Activated naive CD8-positive, alpha-beta T cell treated with anti-CD3 and anti-CD28 coated beads, Interleukin-2, amount 50 U/mL, for 16 hours (primary cell): ENCODE measurements at places on chromosomes 11 and 22.

DNA sequence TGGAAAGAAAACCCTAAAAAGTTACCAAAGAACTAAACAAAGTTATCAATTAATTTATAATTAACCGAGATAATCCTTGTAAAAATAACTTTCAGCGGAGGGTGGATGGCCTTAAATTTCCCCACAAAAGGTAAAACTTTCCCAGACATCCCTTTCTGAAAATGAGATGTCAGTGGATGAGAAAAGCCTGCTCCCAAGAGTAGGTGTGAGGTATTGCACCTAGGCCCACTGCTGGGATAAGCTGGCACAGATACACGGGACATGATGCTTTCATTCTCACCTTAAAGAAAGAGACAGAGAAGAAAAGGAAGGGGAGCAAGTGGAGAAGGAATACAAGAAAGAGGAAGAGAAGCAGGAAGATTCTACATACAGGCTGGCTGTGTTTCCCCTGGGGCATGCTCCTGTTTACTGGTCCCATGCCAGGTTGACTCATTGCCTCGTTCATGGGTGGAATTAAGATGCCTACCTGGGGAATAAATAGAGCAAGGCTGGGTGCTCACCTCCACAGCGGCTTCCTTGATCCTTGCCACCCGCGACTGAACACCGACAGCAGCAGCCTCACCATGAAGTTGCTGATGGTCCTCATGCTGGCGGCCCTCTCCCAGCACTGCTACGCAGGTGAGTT is at the start of gene SCGB2A2:
Gene SCGB2A2, plus strand, starts transcription at position 505 of the 625 bp plus-strand sequence. Its CDS starts 59 bp downstream, at position 564.
- DNase-seq: no peak

GRCh38 chr11:70521475-70522308 is 123.4 kb downstream of the CTTN start:
- no peak for DNase-seq

DNA sequence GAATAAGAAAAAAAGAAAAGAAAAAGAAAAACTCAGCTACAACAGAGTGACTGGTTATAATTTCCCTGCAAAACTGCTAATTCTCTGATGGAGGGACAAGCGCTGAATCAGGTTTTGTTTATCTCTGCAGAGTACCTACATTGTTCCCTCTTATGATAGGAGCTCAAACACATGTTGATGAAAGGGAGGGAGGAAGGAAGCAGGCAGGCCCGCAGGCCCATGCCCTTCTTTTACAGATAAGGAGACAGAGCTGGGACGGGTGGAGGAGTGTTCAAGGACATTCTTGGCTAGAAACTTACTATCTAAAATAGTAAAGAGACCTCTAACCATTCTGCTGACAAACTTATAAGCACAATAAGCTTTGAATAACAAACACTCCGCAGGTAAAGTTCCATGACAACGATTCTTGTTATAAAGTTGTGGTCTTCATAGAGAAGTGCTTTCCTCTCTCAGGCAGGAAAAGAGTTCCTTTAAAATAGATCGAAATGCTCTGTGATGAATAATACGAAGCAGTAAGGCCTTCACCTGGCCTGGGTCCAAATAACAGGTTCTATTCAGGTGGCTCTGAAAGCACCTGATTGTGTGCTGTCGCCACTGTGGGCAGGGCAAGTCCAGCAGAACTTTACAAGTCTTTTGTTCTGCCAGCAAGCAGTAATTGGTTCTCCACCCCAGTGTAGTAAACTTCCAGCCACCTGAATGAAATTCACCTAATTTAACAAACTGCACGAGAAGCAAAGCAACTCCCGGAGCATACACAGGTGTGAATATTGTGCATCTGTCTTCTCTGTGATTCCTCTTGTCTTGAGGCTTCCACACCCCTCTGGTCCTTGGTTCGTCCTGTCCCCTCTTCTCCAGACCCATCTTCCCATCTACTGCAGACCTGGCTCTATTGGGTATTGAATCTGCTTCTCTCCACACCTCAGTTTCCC is 15.3 kb upstream of the MICAL2 start:
- DNase-seq: no peak

DNA sequence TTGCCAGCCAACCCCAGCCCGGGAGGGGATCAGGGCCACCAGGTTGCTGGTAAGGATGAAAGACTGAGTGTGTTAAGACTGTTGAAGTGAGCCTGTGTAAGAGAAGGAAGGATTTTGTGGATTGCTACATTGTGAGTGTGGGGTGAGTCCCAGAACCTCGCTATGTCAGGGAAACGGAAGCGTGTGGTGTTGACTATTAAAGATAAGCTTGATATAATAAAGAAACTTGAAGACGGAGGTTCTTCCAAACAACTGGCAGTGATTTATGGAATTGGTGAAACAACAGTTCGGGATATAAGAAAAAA is 627 bp downstream of the JRKL start:
- DNase-seq: no peak

GRCh38 chr22:24996420-24996952 is 44.0 kb downstream of the KIAA1671 start:
- DNase-seq: no peak

- DNase-seq: no peak
These were observed 270.5 kb upstream of the CHORDC1 start for GRCh38 chr11:90493379-90493778.

DNA sequence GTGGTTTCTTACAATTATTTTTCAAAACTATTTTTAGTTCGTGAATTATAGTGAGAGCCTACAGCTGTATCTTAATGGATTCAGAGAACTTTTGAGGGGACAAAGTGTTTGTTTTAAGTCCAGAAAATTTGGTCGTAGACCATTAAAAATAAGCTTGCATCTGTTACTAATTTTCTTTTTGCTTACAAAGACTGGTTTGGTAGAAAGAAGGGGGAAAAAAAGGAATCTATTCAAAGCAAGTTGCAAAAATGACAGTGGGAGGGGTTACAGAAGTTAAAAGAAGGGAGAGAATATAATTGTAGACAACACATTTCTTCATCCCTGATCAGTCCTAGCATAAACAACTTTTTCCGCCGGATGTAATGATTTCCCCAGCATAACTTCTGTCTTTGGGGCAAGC is 72.1 kb downstream of the AMOTL1 start:
- DNase-seq: no peak

DNA sequence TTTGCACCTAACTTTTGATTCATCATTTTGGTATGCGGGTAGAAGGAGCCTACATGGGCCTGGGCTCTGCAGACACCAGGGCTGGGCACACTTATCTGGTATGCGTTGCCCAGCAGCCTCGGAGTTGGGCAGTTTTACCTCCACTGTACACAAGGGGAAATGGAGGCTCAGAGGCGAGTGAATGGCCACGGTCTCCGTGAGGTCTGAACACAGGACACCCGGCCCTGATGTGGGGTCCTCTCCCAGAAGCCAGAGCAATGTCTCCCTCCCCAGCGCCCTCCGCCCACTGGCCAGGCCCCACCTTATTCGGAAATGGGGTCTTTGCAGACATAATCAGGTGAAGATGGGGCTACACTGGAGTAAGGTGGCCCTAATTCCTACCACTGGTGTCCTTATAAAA is 43.7 kb downstream of the OSBPL5 start:
- no peak for DNase-seq

GRCh38 chr11:95058621-95059020 is 8.1 kb upstream of the SRSF8 start:
- DNase-seq: no peak

GRCh38 chr22:40335358-40335757 is 10.9 kb upstream of the ADSL start:
- no peak for DNase-seq

GRCh38 chr11:44997566-44997965 is 46.9 kb upstream of the TP53I11 start:
- no peak for DNase-seq

GRCh38 chr11:76288166-76288980 is 82.1 kb upstream of the WNT11 start:
- peak; percentile 4 for DNase-seq

GRCh38 chr11:44529895-44530412 is 35.5 kb upstream of the CD82 start:
- DNase-seq: no peak

- DNase-seq: no peak
These were observed 77.6 kb upstream of the RTL6 start for GRCh38 chr22:44575381-44576268.

GRCh38 chr11:8477680-8478079 is 116.3 kb downstream of the STK33 start:
- no peak for DNase-seq

- DNase-seq: no peak
These were observed 10.5 kb downstream of the COA4 start for GRCh38 chr11:73866095-73866579.

- no peak for DNase-seq
These were observed 363.0 kb downstream of the CTTN start for GRCh38 chr11:70761094-70761907.

DNA sequence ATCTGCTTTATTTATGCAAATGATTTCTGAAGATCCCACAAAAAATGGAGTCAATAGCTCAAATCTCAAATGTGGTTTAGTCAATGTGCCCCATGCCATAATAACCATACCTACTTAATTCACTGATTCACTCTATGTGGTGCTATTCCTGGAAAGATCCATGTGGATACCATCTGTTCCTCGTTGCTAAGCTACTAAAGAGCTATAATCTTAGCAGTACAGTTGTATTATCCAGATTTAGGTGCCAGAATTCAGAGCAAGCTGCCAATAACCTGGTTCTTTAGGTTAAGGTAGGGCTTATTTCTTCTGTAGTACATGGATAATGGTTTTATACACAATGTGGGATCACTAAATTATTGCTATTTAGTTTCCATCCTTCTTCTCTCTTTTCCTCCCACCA is 974.7 kb upstream of the CCDC90B start:
- DNase-seq: no peak

GRCh38 chr11:130829920-130830511 is 86.3 kb downstream of the SNX19 start:
- DNase-seq: no peak

DNA sequence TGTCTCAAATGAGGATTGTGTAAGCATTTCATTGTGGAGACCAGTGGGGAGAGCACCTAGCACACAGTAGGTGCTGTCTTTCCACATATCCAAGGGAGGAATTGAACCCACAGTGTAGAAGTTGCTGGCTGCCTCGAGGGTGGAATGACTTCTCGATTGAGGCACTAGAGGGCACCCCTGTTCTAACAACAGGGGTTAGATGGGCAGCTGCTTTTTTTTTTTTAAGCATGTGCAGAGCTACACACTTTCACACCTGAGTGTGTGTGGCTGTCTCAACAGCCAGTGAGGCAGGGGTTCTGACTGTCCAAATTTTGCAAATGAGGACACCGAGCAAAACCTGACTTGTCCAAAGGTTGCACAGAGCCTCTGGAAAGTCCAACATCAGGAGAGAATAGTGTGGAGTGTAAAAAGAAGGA is 118.2 kb upstream of the CRYBB3 start:
- no peak for DNase-seq

DNA sequence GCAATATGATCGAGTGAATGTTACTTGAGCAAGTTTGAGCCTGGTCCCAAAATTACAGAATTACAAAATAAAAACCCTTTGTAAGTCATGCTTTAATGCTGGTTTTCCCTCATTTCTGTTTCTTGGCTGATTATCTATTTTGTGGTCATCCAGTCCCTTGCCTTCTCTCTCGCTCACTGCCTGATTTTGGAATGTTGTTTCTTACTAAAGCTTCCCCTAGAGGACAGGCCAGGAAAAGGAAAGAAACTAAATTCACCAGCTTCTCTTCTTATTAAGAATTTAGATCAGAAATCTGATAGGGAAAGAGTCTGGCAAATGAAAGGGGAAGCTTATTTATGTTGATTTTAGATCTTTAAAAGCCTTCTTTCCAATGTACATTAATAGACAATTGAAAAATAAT is 16.6 kb upstream of the BDNF start:
- no peak for DNase-seq

DNA sequence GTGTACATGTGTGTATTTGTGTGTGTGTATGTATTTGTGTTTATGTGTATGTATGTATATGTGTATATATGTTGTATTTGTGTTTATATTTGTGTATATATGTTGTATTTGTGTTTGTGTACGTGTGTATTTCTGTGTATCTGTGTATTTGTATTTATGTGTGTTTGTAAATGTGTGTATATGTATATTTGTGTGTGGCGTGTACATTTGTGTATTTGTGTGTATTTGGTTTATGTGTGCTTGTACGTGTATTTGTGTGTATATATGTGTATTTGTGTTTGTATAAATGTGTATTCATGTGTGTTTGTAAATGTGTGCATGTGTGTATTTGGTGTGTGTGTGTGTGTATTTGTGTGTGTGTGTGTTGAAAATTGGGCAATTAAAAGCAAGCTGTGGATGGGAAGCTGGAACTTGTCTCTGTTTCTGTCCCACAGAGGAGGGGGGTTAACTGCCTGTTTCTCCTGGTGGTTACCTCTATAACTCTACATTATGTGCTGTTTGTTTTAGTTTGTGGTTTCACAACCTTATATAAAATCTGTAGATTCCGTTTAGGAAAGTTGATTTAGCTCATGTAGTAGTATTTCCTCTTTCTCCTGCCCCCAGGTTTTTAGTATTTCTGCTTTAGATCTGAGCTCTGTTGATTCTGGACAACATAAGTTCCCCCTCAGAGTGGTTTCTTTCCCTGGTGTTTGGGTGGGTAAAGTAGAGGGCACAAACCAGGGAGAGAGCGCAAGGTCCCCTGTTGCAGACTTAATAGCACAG is 28.9 kb downstream of the AP2A2 start:
- DNase-seq: no peak

DNA sequence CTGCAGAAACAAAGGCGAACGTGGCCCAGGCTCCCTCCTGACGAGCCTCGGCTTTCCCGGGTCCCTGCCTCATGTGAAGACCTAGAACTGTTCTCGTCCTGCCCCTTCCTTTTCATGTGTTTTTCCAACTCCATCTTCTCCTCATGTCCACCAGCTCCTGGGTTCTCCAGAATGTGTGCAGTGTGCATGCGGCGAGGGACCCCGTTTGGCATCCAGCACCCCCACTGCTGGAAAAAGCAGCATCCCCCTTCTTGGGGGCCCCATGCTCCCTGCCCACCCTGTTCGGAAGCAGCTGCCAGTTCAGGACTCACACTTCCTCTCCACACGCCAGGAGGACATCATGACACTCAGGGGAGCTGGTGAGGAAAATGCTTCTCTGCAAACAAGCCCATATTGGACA is 313.5 kb downstream of the BRD1 start:
- no peak for DNase-seq

DNA sequence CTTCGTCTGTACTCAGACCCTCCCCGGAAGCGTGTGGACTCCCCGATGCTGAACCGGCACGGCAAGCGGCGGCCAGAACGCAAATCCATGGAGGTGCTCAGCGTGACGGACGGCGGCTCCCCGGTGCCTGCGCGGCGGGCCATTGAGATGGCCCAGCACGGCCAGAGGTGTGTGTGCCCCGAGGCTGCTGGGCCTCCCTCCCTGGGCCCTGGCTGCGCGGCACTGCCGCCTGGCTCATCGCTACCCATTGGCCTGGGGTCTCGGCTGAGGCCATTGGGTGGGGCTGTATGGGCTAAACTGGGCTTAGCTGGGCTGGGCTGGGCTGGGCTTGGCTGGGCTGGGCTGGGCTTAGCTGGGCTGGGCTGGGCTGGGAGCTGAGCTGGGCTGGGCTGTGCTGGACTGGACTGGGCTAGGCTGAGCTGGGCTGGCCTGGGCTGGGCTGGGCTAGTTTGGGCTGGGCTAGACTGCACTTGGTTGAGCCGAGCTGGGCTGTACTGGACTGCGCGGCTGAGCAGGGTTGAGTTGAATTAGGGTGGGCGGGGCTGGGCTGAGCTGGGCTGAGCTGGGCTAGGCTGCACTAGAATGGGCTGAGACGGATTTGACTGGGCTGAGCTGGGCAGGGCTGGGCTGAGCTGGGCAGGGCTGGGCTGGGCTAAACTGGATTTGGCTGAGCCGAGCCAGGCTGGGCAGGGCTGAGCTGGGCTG is 40.7 kb downstream of the MOB2 start:
- no peak for DNase-seq
